Esophagus squamous epithelium (tissue), 5 donors: ENCODE measurements at places on chromosomes 5 and 9.

- no peak for DNase-seq
Observed at GRCh38 chr9:68731857-68732256, 26.8 kb downstream of the PIP5K1B start.

DNA sequence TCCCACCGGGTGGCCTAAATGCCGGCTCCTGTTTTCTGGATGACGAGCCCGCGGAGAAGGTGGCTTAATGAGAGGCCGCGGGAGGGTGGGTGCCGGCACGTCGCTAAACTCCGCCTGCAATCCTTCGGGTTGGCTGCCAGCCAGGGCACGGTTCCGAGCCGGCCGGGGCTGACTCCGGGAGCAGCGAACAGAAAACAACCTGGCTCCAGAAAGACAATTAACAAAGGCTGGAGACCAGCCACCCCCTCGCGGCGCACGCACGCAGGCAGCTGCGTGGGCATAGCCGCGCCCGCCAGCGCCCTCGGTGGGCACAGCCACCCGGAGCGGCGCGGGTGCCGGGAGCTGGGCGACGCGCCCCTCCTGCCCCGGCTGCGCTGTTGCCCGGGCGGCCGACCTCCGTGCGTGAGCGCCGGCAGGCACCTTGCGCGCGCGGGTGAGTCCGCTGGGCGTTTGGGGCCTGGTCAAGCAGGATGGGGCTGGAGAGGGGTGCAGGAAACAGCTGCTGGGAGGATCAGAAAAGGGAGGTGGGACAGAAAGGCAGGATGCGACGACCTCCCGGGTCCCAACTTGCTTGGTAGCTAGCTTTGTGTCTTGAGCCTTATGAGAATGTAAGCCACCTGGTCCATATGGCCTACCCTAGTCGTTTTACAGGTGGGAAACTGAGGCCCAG is at the start of gene ARHGEF37:
Gene ARHGEF37 (plus strand): TSS at position 307 of the 670 bp plus-strand sequence. CDS start 16,272 bp downstream, outside the sequence.
- DNase-seq = no peak

- no peak for DNase-seq
Observed at GRCh38 chr5:11214864-11215644, 454.0 kb upstream of the DAP start.

DNA sequence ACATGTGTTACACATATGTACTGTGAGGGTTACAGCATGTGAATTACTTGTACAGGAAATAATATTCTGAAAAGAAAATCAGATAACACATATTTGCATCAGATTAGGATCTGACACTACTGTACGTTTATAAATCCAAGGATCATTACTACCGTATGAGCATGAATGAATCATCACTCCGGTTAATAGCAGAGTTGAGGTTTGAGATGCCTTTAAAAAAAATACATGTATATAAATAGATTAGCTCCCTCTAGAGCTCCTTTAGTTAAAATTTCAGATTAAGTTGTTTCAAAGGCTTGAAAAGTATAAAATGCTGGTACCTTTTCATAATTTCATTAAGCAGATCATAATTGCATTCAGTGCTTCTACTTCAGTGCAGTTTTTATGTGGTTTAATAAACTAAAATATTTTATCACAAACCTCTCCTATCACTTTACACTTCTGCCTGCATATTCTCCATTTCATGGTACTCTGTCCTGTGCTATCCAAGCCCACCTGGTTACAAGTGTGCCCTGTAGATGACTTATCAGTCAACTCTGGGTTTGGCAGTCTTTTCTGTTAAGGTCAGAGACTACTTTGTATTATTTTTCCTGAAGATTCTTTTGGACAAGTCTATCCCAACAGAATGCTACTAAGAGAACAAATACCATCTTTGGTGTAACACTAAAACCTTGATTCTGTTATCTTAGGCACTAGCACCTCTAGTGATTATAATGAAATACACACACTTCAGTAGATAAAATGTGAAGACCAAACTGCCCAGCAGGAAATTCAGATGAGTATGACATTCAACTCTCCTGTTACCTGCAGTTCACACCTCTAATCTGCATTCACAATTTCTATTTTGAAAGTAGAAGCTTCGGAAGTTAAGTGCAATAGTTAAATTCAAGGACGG is 48.0 kb upstream of the POU5F2 start:
- no peak for DNase-seq

DNA sequence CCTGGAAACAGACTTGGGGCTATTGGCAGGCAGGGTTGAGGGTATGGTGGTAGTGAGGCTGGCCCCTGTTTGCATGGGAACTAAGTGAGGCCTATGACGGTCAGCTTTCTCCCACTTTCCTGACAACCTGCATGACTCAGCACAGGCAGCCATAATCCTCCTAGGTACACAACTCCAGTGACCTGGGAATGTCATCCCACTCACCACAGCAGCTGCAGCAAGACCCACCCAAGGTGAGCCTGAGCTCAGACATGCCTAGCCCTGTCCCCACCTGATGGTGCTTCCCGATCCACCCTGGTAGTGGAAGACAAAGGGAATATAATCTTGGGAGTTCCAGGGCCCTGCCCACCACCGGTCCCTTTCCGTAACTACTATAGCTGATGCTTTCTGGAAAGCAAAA is 178.7 kb downstream of the NDUFS4 start:
- no peak for DNase-seq
